ENCODE measurements at places on chromosomes 3 and 15. TPM values are rescaled to one million over a fixed set of nuclear protein-coding genes. Genes with fewer than 3 reads are reported as not detected.

The CTSH gene
- 33.6 TPM for polyA plus RNA-seq

The DNAJA4 gene
- polyA plus RNA-seq, result 72.7 TPM

The HIGD2B gene
- not detected for polyA plus RNA-seq

The MST1R gene
- 2.5 TPM for polyA plus RNA-seq

The EXD1 gene
- polyA plus RNA-seq, result 0.26 TPM

The TERC gene
- 0.90 TPM for polyA plus RNA-seq

The CCRL2 gene
- 1.1 TPM for polyA plus RNA-seq

The RPP14 gene
- polyA plus RNA-seq, result 14.4 TPM

The SKOR1 gene
- polyA plus RNA-seq, result 20.1 TPM

The SPINK8 gene
- polyA plus RNA-seq, result 1.6 TPM

The ZNF860 gene
- 1.9 TPM for polyA plus RNA-seq

The DTWD1 gene
- polyA plus RNA-seq, result 24.9 TPM

The MUSTN1 gene
- polyA plus RNA-seq, result 0.65 TPM

The DPPA2 gene
- polyA plus RNA-seq, result 0.23 TPM

The RAF1 gene
- polyA plus RNA-seq, result 135 TPM

The XRN1 gene
- polyA plus RNA-seq, result 11.6 TPM

The REC114 gene
- polyA plus RNA-seq, result not detected

The C2CD4B gene
- polyA plus RNA-seq, result 2.0 TPM

The WDR76 gene
- polyA plus RNA-seq, result 10.1 TPM

The SLC28A2 gene
- polyA plus RNA-seq, result not detected

The CRYGS gene
- polyA plus RNA-seq, result 9.8 TPM

The ARL13B gene
- 17.1 TPM for polyA plus RNA-seq

The FRMD5 gene
- polyA plus RNA-seq, result 19.5 TPM

The CAMK2N2 gene
- polyA plus RNA-seq, result 203 TPM

The RARB gene
- polyA plus RNA-seq, result 15.3 TPM

The TM4SF18 gene
- polyA plus RNA-seq, result 9.8 TPM

The GREM1 gene
- polyA plus RNA-seq, result 1.9 TPM

The ACOX2 gene
- 20.1 TPM for polyA plus RNA-seq

The SERPINI2 gene
- 5.8 TPM for polyA plus RNA-seq

The ARNT2 gene
- 150 TPM for polyA plus RNA-seq

The CASR gene
- polyA plus RNA-seq, result 1.4 TPM

The C3orf22 gene
- 0.17 TPM for polyA plus RNA-seq

The FOXB1 gene
- polyA plus RNA-seq, result 11.8 TPM

The TEX55 gene
- polyA plus RNA-seq, result not detected

The AMT gene
- polyA plus RNA-seq, result 22.2 TPM

The ZNF662 gene
- 26.9 TPM for polyA plus RNA-seq

The LMLN gene
- 8.5 TPM for polyA plus RNA-seq

The LRRC31 gene
- not detected for polyA plus RNA-seq

The CFAP100 gene
- polyA plus RNA-seq, result 14.6 TPM

The ST3GAL6 gene
- polyA plus RNA-seq, result 21.8 TPM

The CDHR4 gene
- polyA plus RNA-seq, result 0.47 TPM

The FBXW12 gene
- 0.54 TPM for polyA plus RNA-seq

The EMC7 gene
- polyA plus RNA-seq, result 101 TPM

The FMN1 gene
- polyA plus RNA-seq, result 1.00 TPM
